ENCODE measurements at places on chromosomes 4 and X. TPM values are rescaled to one million over a fixed set of nuclear protein-coding genes. Genes with fewer than 3 reads are reported as not detected.

Gene PASD1
- total RNA-seq = not detected

Gene HTN1
- total RNA-seq = not detected

Gene TMPRSS11B
- not detected for total RNA-seq

Gene ATP1B4
- total RNA-seq = 0.90 TPM

Gene GPR143
- total RNA-seq = 1.1 TPM

Gene LIMCH1
- total RNA-seq = 76.1 TPM

Gene AMBN
- total RNA-seq = not detected

- no peak for DNase-seq
These were observed 58.6 kb upstream of the ADRA2C start for GRCh38 chr4:3707423-3708102.

GRCh38 chrX:115459883-115460880, 100.8 kb upstream of the PLS3 start:
- DNase-seq = no peak

DNA sequence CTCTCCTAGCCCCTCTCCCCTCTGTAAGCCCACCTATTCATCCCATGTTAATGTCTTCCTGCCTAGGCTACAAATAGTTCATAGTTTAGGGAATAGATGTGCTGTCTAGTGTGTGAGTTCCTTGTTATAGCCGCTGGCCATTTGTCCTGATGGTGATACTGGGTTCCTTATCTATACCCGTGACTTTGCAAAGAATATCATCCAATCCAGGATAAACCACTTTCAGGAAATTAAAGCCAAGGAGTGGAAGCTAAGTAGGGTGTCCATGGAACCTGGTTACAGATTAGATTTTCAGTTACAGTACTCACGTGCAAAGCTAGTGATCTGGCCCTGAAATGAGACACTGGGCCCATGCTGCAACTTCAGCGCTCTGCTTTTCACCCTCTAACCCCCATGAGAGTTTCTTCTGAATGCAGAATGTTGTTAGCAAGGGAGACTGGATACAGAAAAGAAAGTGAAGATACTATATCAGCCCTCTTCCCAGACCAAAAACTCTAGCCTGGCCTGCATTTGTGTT, 111.4 kb downstream of the TMEM164 start:
- DNase-seq = no peak

DNA sequence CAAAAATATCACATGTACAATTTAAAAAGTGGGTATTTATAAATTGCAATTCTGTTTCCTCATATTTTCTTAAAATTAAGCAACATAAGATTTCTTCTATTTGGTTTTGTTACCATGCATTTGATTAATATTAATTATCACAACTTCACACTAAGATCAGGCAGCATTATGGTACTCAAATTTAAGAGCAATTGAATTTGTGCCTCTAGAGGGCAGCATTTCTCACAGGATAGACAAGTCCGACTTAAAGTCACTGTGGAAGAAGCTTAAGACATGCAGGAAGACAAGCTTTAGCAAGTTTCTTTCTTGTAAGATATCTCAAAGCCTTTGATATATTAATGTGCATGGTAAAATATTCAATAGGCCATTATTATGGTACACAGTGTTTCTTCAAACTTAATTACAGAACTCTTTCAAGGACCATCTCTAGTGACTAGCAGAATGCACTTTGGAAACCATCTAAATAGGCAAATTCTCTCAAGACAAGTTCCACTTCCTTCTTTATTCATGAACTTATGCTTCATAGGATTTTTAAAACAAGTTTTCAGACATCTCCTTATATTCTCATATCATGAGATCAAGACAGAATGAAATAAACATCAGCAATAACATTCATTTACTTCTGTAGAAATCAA, 35.0 kb downstream of the FBXW7 start:
- DNase-seq = no peak

DNA sequence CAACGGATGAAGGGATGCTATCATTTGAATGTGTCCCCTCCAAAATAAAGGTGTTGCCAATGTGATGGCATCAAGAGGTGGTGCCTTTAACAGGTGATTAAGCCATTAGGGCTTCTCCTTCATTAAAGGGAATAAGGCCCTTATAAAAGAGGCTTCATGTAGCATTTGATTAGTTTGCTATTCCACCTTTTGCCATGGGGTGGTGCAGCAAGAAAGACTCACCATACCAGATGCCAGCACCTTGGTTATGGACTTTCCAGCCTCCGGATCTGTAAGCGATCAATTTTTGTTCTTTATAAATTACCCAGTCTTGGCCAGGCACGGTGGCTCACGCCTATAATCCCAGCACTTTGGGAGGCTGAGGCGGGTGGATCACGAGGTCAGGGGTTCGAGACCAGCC, 7.9 kb upstream of the SLC25A43 start:
- DNase-seq = no peak

DNA sequence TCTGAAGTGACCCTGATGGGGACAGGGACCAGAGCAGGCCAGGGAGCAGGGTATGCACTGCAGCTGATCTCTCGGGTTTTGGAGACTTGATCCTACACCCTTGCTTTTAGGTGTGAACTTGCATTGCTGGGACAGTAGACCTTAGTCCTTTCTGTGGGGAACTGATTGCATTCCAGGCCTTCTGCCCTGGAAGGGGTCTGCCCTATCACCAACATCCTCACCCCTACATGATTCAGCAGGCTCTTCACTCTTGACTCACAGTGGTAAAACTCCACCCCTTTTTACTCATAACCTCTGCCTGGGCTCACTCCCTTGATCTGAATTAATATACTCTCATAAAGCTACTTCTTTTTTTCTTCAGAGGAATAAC, 6.6 kb upstream of the DDX60L start:
- no peak for DNase-seq

- no peak for DNase-seq
These were observed 30.5 kb upstream of the BBS12 start for GRCh38 chr4:122701965-122702364.

GRCh38 chrX:28133763-28134162, 152.5 kb upstream of the DCAF8L1 start:
- no peak for DNase-seq

DNA sequence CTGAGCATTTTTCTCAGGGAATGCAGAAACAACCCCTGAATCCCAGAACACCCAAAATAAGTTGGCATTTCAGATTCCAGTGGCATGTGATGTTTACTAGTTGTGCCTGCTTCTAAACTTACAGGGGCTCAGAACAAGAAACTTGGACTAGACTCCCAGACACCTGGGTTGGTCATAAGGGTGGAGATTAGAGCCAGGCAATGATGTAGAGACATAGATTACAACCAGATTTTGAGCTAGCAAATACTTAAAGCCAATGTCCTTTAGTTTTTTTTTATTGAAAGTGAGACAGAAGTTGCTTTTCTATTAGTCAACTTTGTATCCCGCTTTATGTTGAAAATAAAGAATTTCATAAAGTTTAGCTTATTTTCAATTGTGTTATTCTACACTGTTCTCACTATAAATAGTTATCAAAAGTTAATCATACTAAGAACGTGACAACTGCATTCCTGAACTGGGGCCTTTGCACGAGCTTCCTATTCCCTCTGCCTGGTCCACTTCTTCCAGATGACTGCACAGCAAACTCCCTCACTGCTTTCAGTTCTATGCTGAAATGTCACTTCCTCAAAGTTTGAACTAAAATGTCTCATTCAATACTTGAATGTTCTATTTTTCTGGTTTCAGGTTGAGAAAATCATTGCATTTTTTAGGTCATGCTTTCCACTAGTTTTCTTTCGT, 224.7 kb upstream of the PPP1R2C start:
- DNase-seq = no peak

DNA sequence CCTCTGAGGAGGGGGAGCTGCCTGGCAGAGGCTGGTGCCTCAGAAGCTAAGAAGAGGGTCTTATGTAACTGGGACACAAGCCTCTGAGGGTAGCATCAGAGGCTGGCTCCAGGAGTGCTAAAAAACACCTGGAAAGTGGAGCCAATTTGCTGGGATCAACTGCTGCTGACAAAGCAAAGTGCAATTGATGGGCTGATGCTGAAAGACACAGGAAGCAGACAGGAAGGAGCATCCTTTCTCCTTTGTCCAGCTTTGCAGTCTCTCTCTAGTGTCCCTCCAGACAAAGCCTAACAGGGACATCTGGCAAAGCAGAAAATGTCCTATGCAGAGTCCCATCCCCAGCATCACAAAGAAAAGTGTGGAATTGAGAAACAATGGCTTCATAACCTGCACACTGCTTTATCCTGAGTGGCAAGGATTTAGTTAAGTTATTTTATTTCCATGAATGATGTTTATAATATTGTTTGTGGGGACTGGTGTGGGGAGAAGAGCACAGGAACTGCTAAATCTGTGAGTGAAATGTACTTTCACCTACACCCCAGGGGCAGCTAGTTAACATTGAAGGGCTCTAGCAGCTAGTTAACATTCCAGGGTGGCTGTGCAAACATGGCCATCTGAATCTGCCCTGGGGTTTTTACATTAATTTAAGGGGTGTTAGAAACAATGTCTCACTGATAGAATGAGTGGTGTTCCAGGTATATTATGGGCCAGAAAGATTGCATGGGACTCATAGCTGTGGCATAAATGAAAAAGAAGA, 25.6 kb upstream of the MBTPS2 start:
- DNase-seq = no peak

DNA sequence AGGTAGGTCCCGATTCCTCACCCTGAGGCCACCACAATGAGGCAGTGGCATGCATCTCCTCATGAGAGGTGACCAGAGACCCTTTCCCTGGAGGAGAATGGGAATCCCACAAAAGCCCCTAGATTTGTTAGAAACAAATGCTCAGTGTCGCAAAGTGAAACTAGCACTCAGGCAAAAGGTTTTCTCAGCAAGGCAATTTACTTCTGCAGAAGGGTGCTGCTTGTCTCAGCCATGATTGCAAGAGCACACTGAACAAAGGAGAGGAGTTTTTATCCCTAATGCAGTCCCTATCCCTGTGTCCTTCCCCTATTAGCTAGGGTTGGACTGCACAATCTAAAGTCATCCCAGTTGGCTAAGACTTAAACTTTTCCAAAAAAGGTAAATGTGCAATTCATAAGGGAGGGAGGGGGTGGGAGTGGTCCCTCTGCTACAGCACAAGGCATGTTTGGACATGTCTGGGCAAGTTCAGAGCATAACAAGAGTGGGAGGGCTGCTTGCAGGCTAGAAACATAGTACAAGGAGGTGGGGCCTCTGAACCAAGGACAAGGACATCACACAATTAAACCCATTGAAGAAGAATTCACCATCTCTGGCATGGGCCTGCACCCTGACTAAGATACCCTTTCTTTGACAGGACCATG, 185.3 kb downstream of the CCNG2 start:
- DNase-seq = no peak

DNA sequence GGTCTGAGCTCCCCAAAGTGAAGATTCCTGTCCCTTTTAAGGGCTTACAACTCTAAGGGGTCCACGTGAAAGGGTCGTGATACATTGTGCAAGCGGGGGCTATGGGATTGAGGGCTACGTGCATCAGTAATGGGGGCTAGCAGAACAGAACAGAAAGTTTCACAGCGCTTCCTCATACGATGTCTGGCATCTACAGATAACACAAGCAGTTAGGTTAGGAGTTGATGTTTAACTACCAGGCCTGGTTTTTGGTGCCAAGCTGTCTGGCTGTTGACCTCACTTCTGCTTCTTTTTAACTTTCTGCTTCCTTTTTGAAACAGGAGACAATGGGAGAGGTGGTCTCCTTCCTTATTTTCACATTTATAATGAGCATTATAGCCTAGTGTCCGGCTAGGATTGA, 368.6 kb upstream of the CXorf51A start:
- no peak for DNase-seq

- DNase-seq = no peak
These were observed 4.0 kb downstream of the SRPX start for GRCh38 chrX:38216642-38217041.

GRCh38 chr4:90146306-90146705, 19.1 kb downstream of the CCSER1 start:
- no peak for DNase-seq

DNA sequence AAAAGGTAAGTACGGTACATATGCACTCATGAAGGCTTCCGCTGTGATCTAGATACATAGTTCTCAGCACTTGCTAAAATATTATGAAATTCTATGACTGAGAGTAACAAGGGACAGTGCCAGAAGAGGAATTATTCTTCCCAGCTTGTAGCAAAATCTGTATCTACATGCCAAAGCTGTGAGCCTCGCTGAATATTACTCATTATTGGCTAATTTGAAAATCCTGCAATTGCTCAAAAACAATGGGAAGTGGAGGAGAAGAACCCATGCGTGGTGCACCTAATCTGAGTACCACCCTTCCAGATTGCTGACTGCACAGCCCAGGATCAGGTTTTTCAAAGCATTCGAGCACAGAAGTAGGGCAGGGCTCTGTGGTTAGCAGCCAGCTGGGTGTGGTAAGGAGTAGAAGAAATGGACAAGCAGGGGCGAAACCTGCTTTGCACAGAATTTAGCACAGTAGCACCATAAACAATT, 17.4 kb upstream of the PDCL2 start:
- no peak for DNase-seq

DNA sequence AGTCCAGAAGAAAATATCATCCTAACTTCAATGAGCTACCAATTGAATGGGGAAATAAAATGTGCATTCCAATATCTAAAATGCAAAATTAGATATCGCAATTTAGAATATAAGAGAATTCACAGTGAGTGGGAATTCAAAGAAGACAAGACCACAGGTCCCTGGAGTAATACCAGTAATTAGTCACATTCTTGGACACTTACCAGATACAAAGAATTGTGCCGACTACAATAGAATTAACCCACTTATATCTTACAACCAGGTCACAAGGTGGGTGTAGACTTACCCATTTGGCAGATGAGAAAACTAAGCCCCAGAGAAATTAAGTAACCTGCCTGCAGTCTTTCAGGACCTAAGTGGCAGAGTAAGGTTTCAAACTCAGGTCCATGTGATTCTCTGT, 84.3 kb upstream of the C1QTNF7 start:
- no peak for DNase-seq

DNA sequence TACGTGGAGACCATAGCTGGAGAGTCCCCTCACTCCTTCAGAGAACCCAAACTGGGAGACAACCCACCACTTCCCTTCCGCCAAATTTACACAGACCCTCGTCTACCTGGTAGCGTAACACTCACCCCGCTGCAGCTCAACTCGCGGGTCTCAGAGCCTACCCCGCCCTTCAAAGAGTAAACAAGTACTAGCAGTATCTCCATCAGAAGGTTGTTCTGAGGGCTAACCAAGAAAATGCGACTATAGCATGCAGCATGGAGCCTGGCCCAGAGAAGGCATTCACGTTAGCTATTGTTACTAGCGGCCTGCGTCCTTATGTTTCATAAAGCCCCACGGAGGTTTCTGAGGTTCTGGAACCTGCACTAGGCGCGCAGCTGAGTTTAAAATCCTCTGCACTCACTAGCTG, 531 bp upstream of the MANBA start:
- no peak for DNase-seq

DNA sequence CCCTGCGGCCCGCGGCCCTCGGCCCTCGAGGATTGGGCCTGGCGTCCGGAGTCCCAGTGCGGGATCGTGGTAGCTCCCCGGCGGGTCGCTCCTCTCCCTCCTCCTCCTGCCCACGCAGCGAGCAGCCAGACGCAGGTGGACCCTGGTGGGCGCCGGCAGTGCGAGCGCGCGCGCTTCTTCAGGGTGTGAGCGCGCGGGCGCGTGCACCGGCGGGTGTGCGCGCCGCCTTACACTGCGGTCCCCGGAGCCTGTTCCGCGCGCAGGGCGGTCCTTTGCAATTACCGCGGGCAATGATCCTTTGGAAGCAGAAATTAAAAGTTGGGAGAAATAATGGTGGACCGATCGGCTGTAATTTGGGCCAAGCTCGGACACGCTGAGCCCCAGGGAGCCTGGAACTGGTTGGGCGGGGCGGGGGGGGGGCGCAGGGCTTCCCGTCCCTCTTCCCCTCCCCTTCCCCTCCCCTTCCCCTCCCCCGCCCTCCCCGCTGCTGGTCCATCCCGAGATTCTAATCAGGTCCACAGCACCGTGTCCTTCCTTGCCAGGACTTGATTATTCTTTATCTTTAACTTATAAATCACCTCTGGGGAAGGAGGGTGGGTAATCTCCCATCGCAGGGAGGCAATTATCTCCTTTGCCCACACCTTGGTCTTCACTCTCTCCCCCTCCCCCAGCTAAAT, 1.6 kb upstream of the NKX1-1 start:
- no peak for DNase-seq
